Right atrium auricular region (tissue), 2 donors: ENCODE measurements at places on chromosomes 5 and 9. TPM values are rescaled to one million over a fixed set of nuclear protein-coding genes. Genes with fewer than 3 reads are reported as not detected.

OR13C2 gene
- total RNA-seq = not detected

SLC34A1 gene
- not detected for total RNA-seq

GRCh38 chr5:35306716-35307365 lies 76.6 kb upstream of the PRLR start:
- H3K36me3 ChIP-seq = no peaks in the 10 kb centered on the region
- no peak overlapping the region for H3K4me3 ChIP-seq
- no peaks in the 10 kb centered on the region for H3K4me1 ChIP-seq
- DNase-seq = no peak
- no peak overlapping the region for H3K27ac ChIP-seq
- no peaks in the 10 kb centered on the region for H3K27me3 ChIP-seq

DNA sequence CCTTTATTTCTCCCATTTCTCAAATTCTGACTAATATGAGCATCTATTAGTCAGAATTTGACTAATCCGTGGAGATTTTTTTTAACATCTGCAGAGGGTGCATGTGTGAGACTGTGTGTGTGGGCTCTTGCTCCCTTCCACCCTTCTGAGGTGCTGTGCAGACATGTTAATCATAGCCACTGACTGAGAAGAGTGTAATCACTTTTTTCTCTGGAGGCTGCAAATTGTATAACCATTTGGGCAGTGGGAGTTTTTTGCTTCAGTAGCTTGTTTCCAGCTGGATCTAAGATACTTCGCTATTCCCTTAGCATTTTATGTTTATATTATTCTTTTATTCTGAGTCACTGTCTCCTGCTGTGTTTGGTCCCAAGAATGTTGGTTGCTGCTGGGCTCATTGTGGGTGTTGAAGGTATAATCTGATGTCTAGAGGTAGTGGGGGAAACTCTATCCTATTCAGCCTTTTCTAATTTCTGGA lies 66.2 kb downstream of the ARHGEF28 start:
- no peak overlapping the region for H3K27ac ChIP-seq
- no peaks in the 10 kb centered on the region for H3K27me3 ChIP-seq
- H3K4me3 ChIP-seq = no peak overlapping the region
- no peaks in the 10 kb centered on the region for H3K4me1 ChIP-seq

RORB gene
- 2.4 TPM for total RNA-seq

KCNT1 gene
- 0.48 TPM for total RNA-seq

CCDC192 gene
- total RNA-seq = not detected

DNA sequence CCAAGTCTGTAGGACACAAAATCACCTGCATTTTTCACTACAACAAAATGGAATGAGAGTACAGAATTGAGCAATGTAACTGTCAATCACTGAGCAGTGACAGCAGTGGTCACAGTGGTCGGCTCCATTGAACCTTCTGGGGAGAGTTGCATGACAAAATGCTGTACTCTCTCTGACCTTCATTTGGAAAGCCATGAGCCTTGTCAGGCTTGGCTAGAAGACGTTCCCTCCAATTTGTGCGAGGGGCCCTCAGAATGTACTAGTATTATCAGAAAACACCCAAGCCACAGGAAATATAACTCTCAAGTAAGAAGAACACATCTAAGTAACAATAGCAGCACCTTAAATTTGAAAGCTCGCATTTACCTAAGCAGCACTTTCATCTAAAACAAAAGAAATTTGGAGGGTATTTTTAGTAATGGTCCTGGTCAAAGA lies 425.6 kb upstream of the MEF2C start:
- peaks cover 3% of the 10 kb centered on the region for H3K4me1 ChIP-seq
- H3K27me3 ChIP-seq = no peaks in the 10 kb centered on the region
- H3K27ac ChIP-seq = no peak overlapping the region
- no peak for DNase-seq

PCDHB15 gene
- total RNA-seq = 3.2 TPM

DNA sequence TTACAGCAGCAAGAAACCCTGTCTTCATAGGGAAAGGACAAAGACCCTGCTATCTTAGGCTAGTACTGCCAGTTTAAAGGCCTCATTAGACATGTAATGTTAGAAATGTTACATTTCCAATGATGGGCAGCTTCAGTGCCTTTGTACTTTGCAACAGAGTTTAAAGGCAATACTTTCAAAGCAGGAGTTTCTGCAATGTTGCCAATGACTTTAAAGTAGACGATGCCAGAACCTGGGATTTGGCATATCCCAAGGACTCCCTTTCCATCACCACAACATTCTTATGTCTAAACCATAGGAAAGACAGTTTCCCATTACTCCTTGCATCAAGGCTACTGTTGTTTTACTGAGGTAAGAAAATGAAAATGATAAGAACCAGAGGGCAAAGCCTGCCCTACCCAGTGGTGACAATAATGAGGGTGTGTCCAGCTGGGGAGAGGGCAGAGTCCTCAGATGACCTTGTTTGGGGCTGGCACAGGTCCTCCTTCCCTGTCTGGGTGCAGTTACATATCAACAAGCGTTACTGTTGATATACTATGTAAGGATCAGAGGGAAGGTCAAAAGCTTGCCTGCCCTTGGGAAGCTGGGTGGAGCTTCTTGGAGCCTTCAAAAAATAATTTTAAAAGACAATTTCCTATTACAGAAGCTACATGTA lies 27.5 kb upstream of the MLANA start:
- no peaks in the 10 kb centered on the region for H3K36me3 ChIP-seq
- no peaks in the 10 kb centered on the region for H3K4me1 ChIP-seq
- H3K27me3 ChIP-seq = no peaks in the 10 kb centered on the region
- no peak overlapping the region for H3K4me3 ChIP-seq
- no peak for DNase-seq

RAI14 gene
- 14.0 TPM for total RNA-seq

DNA sequence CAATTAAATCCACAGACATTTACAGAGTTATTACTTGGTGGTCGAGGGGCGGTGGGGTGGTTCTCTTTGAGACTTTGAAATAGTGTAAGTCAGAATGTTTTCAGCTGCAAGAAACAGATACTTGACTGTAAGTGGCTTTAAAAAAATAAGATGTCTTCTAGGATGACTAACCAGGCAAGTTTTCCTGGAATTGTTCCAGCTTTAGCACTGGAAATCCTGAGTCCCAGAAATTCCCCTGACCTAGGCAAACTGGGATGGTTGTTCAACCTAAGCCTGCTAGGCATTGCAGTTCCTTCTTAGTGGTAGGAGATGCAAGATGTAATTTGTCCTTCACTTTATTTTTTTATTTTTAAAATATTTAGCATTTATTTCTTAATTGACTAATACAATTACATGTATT lies 169.5 kb upstream of the POC5 start:
- H3K27ac ChIP-seq = no peak overlapping the region
- H3K4me1 ChIP-seq = no peaks in the 10 kb centered on the region

LCN2 gene
- not detected for total RNA-seq

ACOT12 gene
- not detected for total RNA-seq

- no peak overlapping the region for H3K4me3 ChIP-seq
- DNase-seq = no peak
- H3K27me3 ChIP-seq = no peaks in the 10 kb centered on the region
These were observed 111.8 kb upstream of the FAM174A start for GRCh38 chr5:100423330-100423729.

SMIM33 gene
- total RNA-seq = not detected

- DNase-seq = no peak
- H3K27me3 ChIP-seq = no peaks in the 10 kb centered on the region
- no peak overlapping the region for H3K4me3 ChIP-seq
- peaks cover 8% of the 10 kb centered on the region for H3K4me1 ChIP-seq
- peak overlapping the region; percentile 48 for H3K27ac ChIP-seq
- no peaks in the 10 kb centered on the region for H3K36me3 ChIP-seq
These were observed 41.0 kb downstream of the CYFIP2 start for GRCh38 chr5:157306692-157307471.

GRCh38 chr5:116454417-116454927 lies 120.2 kb downstream of the SEMA6A start:
- H3K27ac ChIP-seq = peak overlapping the region; percentile 37
- DNase-seq = no peak
- no peaks in the 10 kb centered on the region for H3K27me3 ChIP-seq

- no peak for DNase-seq
- H3K4me3 ChIP-seq = no peak overlapping the region
- no peaks in the 10 kb centered on the region for H3K36me3 ChIP-seq
- no peaks in the 10 kb centered on the region for H3K4me1 ChIP-seq
These were observed 375.7 kb downstream of the NTRK2 start for GRCh38 chr9:85045271-85045670.

- no peaks in the 10 kb centered on the region for H3K27me3 ChIP-seq
- no peak overlapping the region for H3K27ac ChIP-seq
- H3K36me3 ChIP-seq = no peaks in the 10 kb centered on the region
- H3K4me3 ChIP-seq = no peak overlapping the region
- no peaks in the 10 kb centered on the region for H3K4me1 ChIP-seq
These were observed 42.5 kb downstream of the SLIT3 start for GRCh38 chr5:169258372-169259000.

- no peak overlapping the region for H3K27ac ChIP-seq
- no peaks in the 10 kb centered on the region for H3K36me3 ChIP-seq
- no peaks in the 10 kb centered on the region for H3K27me3 ChIP-seq
- no peak for DNase-seq
These were observed 26.9 kb upstream of the ITGA1 start for GRCh38 chr5:52760695-52761366.

- H3K27ac ChIP-seq = no peak overlapping the region
- H3K27me3 ChIP-seq = no peaks in the 10 kb centered on the region
These were observed 76.2 kb upstream of the CHD1 start for GRCh38 chr5:99004960-99005359.

MEIKIN gene
- not detected for total RNA-seq

DNA sequence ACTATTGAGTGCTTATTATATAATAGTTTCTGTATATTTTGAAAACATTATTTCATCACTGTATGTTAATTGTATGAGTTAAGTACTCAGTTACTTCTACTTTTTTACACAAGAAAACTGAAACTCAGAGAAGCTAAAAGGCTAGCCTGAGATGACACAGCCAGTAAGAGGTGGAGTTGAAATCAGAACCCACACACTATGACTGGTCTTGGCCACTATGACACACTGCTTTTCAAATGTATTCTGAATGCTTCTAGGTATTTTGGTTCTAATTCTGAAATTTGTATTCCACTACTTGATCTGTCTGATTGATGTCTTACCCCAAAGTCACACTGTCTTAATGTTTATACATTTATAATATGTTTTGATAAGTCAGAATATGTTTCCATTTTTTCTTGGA lies 181.8 kb downstream of the ZDHHC21 start:
- no peak overlapping the region for H3K27ac ChIP-seq
- DNase-seq = no peak
- H3K27me3 ChIP-seq = no peaks in the 10 kb centered on the region
- no peaks in the 10 kb centered on the region for H3K36me3 ChIP-seq
- no peaks in the 10 kb centered on the region for H3K4me1 ChIP-seq
- no peak overlapping the region for H3K4me3 ChIP-seq

MSMP gene
- not detected for total RNA-seq

GRCh38 chr5:65108786-65109743 lies 340.3 kb downstream of the CWC27 start:
- no peaks in the 10 kb centered on the region for H3K4me1 ChIP-seq
- H3K36me3 ChIP-seq = no peaks in the 10 kb centered on the region
- no peak for DNase-seq
- H3K27ac ChIP-seq = no peak overlapping the region
- H3K4me3 ChIP-seq = no peak overlapping the region

GRCh38 chr9:92973700-92974099 lies 26.4 kb downstream of the FGD3 start:
- H3K36me3 ChIP-seq = no peaks in the 10 kb centered on the region
- no peaks in the 10 kb centered on the region for H3K27me3 ChIP-seq
- no peak for DNase-seq
- H3K4me1 ChIP-seq = no peaks in the 10 kb centered on the region
- no peak overlapping the region for H3K27ac ChIP-seq

DNA sequence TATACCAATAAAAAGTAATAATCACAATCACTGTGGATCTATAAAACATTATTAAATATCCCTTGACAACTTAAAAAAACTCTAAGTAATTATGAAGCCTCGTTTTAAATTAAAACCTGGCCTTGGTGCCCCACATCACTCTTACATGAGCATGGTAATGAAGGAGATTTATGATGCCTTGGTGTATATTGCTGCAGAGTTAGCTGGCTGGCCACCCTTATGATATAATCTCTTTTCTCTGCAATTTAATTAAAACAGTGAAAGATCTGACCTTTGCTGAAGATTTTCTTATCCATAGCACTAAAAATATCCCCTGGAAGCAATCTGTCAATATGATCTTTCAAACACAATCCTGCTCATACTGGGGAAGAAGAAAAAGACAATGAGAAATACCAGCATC lies 48.8 kb upstream of the PCSK1 start:
- no peak for DNase-seq
- H3K27ac ChIP-seq = no peak overlapping the region
- H3K36me3 ChIP-seq = no peaks in the 10 kb centered on the region

GRCh38 chr5:43415935-43416802 lies 4.0 kb upstream of the CCL28 start:
- H3K36me3 ChIP-seq = no peaks in the 10 kb centered on the region
- H3K27ac ChIP-seq = no peak overlapping the region
- no peak overlapping the region for H3K4me3 ChIP-seq

DNA sequence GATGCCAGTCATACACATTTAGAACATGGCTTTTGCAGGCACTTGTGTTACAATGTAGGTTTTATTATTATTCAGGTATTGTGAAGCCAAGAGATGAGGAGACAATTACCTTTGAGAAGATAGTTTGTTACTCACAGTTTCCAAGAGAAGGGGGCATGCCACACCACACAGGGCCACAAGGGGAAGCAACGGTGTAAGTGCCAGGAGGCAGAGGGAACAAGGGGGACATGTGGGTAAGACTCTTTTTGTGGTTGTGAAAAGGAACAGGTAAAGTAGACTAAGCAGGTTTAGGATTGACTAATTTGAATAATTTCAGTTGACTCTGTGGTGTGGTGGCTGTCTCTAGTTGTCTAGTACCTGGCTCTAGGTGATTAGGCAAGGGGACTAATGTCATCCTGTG lies 191.2 kb downstream of the TRPM6 start:
- H3K36me3 ChIP-seq = no peaks in the 10 kb centered on the region
- no peaks in the 10 kb centered on the region for H3K27me3 ChIP-seq
- no peaks in the 10 kb centered on the region for H3K4me1 ChIP-seq
- H3K4me3 ChIP-seq = no peak overlapping the region
- H3K27ac ChIP-seq = no peak overlapping the region

DNA sequence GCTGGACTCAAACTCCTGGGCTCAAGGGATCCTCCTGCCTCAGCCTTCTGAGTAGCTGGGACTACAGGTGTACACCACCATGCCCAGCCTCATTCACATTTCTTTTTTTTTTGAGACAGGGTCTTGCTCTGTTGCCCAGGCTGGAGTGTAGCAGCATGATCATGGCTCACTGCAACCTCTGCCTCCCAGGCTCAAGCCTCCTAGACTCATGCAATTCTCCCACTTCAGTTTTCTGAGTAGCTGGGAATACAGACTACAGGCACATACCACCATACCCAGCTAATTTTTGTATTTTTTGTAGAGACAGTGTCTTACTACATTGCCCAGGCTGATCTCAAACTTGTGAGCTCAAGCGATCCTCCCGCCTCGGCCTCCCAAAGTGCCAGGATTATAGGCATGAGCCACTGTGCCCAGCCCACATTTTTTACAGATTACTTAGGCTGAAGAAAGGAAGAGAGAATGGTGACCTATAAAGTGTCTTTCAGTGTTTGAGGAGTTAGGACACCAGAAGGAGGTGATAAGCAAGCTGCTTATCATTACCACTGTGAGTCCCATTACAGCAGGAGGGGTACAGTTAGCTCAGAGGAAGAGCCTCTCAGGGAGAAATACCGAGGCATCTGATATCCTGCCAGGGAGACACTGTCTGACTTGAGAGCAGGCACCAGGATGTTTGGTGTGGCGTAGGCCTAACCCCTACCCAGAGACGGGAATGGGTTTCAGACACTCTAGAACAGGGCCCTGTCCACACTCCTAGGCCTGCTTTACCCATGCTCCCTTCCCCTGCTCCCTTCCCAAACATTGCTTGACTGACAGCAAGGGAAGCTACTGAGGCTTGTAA lies 9.7 kb downstream of the FAXDC2 start:
- DNase-seq = no peak
- no peak overlapping the region for H3K27ac ChIP-seq
- no peak overlapping the region for H3K4me3 ChIP-seq
- H3K27me3 ChIP-seq = no peaks in the 10 kb centered on the region
- H3K4me1 ChIP-seq = peaks cover 20% of the 10 kb centered on the region

HTR4 gene
- total RNA-seq = 4.3 TPM
